T-helper 1 cell treated with Interleukin-12 subunit alpha and Interleukin-12 subunit beta and Interleukin-4 antibody, amounts not matched to agents 30 ng/mL and 1 ng/mL, for 36 hours (primary cell): ENCODE measurements at places on chromosomes 1 and 21. TPM values are rescaled to one million over a fixed set of nuclear protein-coding genes. Genes with fewer than 3 reads are reported as not detected.

MYOG gene
- not detected in 2 replicates for total RNA-seq

MROH9 gene
- not detected in 2 replicates for total RNA-seq

RNU1-4 gene
- total RNA-seq, result 2,156 and 2,251 TPM in 2 replicates

CRB1 gene
- not detected in 2 replicates for total RNA-seq

KLF17 gene
- total RNA-seq, result not detected in 2 replicates

ANKRD34A gene
- total RNA-seq, result 1.2 and 2.3 TPM in 2 replicates

EIF3I gene
- total RNA-seq, result 196 and 197 TPM in 2 replicates

FAM43B gene
- total RNA-seq, result not detected in 2 replicates

GPR153 gene
- 2.6 and 3.1 TPM in 2 replicates for total RNA-seq

CNTN2 gene
- total RNA-seq, result not detected in 2 replicates

CELA2B gene
- not detected in 2 replicates for total RNA-seq

SLC44A3 gene
- total RNA-seq, result 0.15 and 0.22 TPM in 2 replicates
